Cortex of kidney (tissue), 1 donor: ENCODE measurements at places on chromosomes 2 and 18.

DNA sequence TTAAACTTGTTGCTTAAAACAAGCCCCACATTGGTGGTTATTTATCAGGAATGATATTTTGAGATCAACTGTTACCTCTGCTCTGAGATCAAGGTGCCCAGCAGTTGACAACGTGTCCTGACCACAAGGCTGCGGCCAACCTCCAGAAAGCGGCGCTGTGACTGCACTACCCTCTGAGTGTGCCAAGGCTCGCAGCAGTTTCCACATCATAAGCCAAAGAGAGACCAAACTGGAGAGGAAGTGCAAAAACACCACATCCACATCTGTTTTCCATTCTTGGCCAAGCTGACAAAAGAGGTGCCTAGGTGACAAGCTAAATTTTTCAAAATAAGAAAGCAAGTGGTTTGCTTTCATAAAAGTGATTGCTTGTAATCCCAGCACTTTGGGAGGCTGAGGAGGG, 410.8 kb upstream of the POU3F3 start:
- no peak for DNase-seq

DNA sequence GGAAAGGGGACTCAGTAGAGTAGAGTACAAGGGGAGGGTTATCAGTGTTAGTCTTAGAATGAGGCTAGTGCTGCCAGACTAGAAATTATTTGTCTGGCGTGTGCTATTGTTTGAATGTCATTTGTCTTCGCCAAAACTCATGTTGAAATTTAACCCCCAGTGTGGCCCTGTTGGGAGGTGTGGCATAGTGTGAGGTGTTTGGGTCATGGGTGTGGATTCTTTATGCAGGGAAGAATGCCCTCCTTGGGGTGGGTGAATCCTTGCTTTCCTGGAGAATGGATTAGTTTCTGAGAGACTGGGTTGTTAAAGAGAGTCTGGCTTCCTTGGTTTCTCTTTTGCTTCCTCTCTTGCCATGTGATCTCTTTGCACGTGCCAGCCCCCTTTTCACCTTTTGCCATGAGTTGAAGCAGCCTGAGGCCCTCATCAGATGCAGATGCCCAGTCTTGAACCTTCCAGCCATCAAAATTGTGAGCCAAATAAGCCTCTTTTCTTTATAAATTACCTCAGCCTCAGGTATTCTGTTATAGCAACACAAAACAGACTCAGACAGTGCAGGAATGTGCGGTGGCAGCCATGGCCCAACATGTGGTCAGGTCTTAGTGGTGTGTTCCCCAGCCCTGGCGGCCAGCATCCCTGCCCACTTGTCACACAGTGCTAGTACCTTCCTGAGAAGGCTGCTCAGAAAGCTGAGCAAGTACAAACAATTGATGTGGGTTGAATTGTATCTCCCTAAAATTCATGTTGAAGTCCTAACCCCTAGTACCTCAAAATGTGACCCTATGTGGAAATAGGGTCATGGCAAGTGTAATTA, 48.4 kb upstream of the NAB1 start:
- DNase-seq: no peak

GRCh38 chr2:45450634-45451033, 160.4 kb downstream of the SRBD1 start:
- DNase-seq: no peak

- no peak for DNase-seq
Measured at GRCh38 chr2:11829324-11829946, 83.0 kb downstream of the LPIN1 start.

- no peak for DNase-seq
Measured at GRCh38 chr18:7847357-7848053, 280.4 kb downstream of the PTPRM start.

- no peak for DNase-seq
Measured at GRCh38 chr2:15814403-15814802, 125.9 kb upstream of the MYCN start.

DNA sequence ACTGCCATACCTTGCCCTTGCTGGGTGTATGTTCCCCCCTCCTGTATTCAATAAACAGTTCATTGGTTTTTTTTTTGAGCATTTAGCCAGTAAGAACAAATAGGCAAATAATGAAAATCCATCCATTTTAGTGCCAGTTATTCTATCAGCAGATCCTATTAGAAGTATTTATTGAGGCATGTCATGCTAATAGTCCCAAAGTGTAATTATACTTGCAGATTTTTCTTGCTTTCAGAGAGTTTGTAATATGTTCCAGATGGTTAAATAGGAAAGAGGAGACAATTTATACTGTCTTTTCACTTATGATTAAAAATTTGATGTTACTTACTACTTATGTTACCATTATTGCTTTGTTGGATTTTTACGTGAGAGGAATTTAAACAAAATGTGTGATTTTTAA, 127.6 kb downstream of the NCOA1 start:
- no peak for DNase-seq

GRCh38 chr2:88187038-88187676, 17.0 kb downstream of the THNSL2 start:
- no peak for DNase-seq

GRCh38 chr2:146927080-146927711, 917.6 kb upstream of the ACVR2A start:
- no peak for DNase-seq
